ENCODE measurements at places on chromosomes 11 and 22. TPM values are rescaled to one million over a fixed set of nuclear protein-coding genes. Genes with fewer than 3 reads are reported as not detected.

KLHDC7B gene
- total RNA-seq = 0.37 TPM

BBOX1 gene
- not detected for total RNA-seq

CD44 gene
- total RNA-seq = 667 TPM

GRCh38 chr22:30572840-30573593 lies 1.4 kb downstream of the GAL3ST1 start:
- DNase-seq = no peak

GRCh38 chr11:62315431-62315830 lies 16.6 kb upstream of the SCGB1D4 start:
- no peak for DNase-seq

NLRP6 gene
- not detected for total RNA-seq

GRCh38 chr11:15903246-15903645 lies 453.1 kb downstream of the SOX6 start:
- peak; percentile 41 for DNase-seq

- no peak for DNase-seq
Measured at GRCh38 chr22:23357053-23357452, 176.7 kb downstream of the BCR start.

- no peak for DNase-seq
Measured at GRCh38 chr11:128467041-128467440, 120.3 kb downstream of the ETS1 start.

GRCh38 chr11:24233041-24233440 lies 263.8 kb upstream of the LUZP2 start:
- DNase-seq = peak; percentile 18

- DNase-seq = no peak
Measured at GRCh38 chr11:41250408-41250935, 209.0 kb downstream of the LRRC4C start.

DNA sequence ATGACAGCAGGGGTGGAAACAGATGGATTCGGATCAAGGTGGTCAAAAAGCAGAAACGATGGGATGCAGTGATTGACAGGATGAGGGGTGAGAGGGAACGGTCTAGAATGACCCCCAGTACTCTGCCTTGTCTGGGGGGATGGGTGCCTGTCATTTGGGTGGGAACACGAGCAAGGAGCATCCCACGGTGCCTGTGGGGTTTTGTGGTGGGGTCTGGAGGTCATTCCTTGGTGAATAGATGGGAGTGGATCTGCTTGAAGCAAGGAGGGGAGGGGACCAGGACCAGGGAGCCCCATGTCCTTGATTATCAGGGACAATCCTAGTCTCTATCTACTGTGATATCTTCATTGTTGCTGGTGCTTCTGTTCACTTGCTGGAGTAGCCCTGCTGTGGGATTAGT lies 8.1 kb upstream of the CERK start:
- no peak for DNase-seq

DNA sequence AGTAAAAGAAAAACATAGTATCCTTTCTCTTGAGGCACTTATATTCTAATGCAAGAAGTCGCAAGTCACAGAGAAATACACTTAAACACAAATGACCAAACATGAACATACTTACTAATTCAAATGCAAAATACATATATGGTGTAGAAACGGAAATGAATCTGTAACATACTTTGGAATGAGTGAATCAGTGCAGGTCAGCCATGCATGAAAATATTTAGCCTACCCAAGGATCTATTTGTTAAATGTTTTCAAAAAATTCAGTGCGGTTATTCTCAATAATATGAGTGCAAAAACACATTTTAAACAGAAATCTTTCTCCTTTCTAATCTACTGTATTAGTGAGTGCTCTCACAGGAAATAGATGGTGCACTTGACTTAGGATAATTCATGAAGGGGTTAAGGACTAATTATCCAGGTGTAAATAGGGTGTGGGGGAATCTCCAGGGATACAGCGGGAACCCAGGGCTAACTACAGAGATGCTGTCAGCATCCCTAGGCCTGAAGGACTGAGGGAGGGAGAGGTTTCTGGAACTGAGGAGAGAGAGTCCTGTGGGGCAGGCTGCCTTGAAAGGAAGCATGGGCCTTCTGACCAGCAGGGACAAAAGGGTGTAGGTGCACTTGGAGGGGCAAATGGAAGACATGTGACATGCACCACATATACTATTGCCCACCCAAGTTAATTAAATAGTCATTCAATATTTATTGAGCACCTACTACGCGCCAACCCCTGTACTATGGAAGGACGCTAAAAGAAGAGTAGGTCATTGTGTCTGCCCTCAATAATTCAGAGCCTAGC lies 139.2 kb downstream of the MAML2 start:
- DNase-seq = no peak

GRCh38 chr22:43136255-43136654 lies 6.9 kb downstream of the MCAT start:
- DNase-seq = no peak

GRCh38 chr11:93585758-93586157 lies 42.6 kb upstream of the SMCO4 start:
- DNase-seq = peak; percentile 67

KCNQ1 gene
- total RNA-seq = not detected

GRCh38 chr22:38842512-38843200 lies 1.2 kb downstream of the NPTXR start:
- no peak for DNase-seq

PANX3 gene
- total RNA-seq = not detected

GRCh38 chr11:4576880-4577279 lies 4.7 kb upstream of the OR52I2 start:
- DNase-seq = no peak

GRCh38 chr11:19359221-19360000 lies 118.7 kb upstream of the E2F8 start:
- DNase-seq = no peak

NEFH gene
- total RNA-seq = not detected

DNA sequence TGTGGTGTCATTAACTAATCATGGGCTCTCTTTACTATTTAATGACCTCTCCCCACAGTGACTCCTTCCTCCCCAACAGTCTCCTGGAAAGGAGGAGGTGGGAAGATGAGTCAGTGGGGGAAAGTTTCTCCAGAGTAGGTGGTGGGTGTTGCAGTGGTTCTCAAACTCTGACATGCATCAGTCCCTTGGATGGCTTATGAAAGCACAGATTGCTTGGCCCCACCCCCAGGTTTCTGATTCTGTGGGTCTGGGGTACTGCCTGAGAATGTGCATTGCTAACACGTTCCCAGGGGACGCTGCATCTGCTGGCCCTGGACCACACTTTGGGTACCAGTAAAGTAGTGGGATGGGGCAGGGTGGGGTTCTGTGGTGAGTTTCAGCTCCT lies 9.8 kb downstream of the CD82 start:
- peak; percentile 85 for DNase-seq

DNA sequence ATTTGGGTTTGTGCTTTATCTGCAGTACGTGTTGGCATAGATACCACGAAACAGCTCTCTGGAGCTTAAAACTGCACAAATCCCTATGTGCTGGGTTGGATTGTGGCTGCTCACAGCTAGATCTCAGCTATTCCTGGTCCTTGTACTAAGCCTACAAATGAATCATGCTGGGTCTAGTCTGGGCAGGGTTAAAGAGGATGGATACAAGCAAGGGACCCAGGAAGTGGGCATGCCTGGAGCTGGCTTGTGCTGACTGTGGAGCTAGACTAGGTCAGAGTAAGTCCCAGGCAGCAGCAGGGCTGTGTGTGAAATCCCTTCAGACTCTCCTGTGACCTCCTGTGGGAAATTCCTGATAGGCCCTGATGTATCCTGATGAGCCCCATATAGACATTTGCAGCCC lies 3.9 kb upstream of the E2F8 start:
- DNase-seq = peak; percentile 29

- DNase-seq = no peak
Measured at GRCh38 chr11:61632096-61632495, 48.1 kb upstream of the DAGLA start.

DNA sequence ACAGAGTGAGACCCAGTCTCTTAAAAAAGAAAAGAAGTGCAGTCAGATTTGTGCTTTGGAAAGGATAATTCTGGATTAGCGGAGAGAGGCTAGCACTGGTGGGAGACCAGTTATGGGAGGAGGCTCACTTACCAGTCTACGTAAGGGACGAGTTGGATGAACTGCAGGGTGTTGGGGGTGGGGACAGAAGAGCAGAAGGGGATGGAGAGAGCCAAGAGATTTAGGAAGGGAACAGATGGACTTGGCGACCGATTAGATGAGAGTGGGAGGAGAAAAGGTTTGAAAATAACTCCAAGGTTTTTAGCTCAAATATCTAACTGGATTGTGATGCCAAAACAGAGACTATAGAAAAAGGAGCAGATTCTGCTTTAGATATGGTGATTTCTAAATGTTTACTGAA lies 81.4 kb downstream of the SFI1 start:
- DNase-seq = no peak

DNA sequence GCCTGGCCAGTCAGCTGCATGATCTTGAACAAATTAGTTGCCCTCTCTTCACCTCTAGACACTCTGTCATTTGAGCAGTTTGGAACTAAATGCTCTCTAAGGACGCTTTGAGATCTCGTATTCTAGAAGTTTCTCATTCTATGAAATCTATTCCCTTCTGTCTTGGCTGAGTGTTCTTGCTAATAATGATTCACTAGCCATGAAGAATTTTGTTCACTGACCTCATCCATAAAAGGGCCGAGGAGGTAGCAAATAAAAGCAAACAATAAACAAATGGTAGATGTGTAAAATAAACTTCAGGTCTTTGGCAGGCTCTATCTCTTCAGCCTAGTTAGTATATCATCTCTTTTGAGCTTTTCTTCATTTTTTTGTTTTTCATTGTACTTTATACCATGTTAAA lies 76.6 kb downstream of the USP35 start:
- DNase-seq = peak; percentile 52

DNA sequence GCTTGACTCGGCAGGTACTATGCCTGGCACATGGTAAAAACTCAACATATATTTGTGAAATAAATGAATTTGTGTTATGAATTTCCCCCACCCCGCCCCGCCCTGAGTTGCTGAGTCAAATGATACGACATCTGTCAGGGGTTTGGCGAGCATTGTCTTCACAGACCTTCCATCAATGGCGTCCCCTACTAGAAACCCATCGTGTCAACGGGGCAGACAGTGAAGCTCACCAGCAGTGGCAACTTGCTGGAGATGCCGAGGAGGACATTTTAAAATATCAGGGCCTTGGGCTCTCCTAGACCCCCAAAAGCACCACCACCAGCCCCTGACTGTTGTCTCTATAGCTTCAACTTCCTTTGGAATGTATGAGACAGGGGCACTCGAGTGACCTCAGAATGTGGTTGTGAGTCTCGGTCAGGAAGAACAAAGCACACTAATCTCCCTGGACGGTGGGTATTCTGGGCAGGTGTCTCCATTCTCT lies 761 bp upstream of the NXF1 start:
- peak; percentile 61 for DNase-seq

CHCHD10 gene
- total RNA-seq = 2.8 TPM

DNA sequence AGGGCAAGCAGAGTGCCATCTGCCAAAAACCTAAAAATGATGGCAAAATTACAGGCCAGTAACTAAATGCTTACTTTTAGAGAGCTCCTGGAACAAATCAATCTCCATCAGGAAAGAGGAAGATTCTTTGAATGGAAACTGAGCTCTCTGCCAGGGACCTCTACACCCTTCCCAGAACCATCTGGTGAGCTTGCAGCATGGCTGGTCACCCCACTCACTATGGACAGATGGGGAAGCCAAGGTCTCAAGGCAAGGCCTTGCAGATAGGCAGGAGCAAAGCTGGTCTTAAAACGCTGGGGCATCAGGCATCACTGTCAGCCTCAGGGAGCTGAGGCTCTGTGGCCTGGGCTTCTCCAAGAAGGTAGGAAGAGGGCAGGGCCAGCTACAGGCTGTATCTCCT lies 36.2 kb downstream of the SERGEF start:
- no peak for DNase-seq

- DNase-seq = peak; percentile 69
Measured at GRCh38 chr11:78957476-78958245, 383.0 kb upstream of the NARS2 start.
